Uterus (tissue), 4 donors: ENCODE measurements at places on chromosomes 16 and 17.

- DNase-seq = no peak
Measured at GRCh38 chr17:67439269-67439668, 62.2 kb downstream of the PITPNC1 start.

- peak; percentile 64 for DNase-seq
Measured at GRCh38 chr17:40355804-40356758, 8.5 kb downstream of the GJD3 start.

DNA sequence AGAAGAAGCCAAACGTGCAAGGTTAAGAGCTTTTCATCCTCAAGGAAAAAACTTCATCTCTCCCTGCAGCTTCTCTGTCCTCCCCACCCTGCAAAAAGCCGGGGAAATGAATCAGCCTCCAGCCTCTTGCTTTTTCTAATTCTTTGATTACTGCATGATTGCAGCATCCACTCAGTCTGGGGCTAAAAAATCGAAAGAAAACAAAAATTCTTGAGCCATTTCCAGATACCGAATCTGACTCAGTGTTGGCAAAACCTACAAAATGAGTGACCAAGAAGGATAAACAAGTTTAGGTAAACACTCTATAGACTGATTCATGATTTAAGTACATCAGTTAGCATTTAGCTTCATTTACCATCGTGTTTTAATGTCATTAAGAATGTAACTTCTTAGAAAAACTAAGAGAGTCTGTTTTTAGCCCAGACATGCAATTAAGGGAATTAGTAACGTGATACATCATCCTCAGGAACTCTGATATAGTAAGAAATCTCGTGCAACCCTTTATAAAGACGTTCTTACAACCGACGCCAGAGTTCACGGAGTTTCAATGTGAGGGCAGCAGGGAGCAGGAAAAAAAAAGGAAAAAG, 287.3 kb upstream of the FOXF1 start:
- DNase-seq = no peak

GRCh38 chr17:65345261-65346005, 208.3 kb downstream of the RGS9 start:
- DNase-seq = no peak

GRCh38 chr17:61381537-61381936, 18.1 kb upstream of the TBX2 start:
- DNase-seq = no peak

DNA sequence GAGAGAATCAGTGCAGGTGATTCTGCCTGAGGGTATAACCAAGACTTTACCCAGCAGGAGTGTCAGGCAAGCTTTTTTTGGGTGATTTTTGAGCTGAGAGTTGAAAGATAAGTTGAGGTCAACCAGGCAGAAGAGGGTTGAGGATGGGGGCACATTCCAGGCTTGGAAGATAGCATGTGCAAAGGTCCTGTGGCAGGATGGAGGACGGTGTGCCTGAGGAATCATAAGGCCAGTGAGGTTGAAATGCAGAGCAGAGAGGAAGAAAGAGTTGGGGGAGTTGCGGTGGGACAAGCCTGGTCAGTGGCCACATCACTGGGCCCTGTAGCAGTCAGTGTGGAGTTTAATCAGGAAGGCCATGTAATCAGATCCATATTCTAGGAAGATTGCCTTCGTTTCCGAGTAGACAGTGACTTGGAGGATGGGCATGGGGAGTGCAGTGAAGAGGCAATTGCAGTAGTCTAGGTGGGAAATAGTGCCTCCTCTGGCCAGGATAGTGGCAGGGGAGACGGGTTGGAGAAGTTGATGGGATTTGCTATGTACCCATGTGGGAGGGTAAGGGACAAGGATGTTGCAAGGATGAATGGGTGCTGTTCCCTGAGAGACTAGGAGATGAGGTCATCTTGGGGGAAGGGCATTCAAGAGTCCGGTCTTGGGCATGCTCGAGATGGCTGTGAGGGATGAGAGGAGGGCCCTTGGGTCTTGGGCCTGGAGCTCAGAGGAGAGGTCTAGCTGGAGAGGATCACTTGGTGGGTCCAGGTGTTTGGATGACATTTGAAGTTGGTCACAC, 3.9 kb downstream of the PLEKHG4 start:
- no peak for DNase-seq

- DNase-seq = no peak
Measured at GRCh38 chr17:45377401-45377800, 55.3 kb downstream of the ARHGAP27 start.

- DNase-seq = no peak
Measured at GRCh38 chr17:10790491-10791401, 13.2 kb downstream of the TMEM238L start.

GRCh38 chr17:77450742-77451244, 310.0 kb downstream of the SEC14L1 start:
- no peak for DNase-seq

GRCh38 chr16:84334058-84334457, 34.3 kb upstream of the ATP2C2 start:
- DNase-seq = no peak

GRCh38 chr16:54326266-54326662, 39.7 kb upstream of the IRX3 start:
- no peak for DNase-seq

GRCh38 chr16:17467923-17468540, 2.7 kb downstream of the XYLT1 start:
- DNase-seq = peak; percentile 75

DNA sequence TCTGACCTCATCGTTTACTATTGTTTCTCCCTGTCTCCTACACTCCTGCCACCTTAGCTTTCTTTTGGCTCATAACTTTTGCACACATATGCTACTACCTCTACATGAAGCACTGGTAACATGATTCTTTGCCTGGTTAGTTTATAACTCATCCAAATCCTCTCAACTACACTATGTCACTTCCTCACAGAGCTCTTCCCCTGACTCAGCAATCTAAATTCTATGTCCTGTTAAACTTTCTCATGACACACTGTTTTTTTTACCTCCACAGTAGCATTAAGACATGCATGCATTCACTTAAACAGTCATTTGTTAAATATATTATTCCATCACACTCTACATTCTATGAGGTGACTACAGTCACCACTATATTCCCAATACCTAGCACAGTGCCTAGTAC, 19.7 kb downstream of the APPBP2 start:
- DNase-seq = no peak

DNA sequence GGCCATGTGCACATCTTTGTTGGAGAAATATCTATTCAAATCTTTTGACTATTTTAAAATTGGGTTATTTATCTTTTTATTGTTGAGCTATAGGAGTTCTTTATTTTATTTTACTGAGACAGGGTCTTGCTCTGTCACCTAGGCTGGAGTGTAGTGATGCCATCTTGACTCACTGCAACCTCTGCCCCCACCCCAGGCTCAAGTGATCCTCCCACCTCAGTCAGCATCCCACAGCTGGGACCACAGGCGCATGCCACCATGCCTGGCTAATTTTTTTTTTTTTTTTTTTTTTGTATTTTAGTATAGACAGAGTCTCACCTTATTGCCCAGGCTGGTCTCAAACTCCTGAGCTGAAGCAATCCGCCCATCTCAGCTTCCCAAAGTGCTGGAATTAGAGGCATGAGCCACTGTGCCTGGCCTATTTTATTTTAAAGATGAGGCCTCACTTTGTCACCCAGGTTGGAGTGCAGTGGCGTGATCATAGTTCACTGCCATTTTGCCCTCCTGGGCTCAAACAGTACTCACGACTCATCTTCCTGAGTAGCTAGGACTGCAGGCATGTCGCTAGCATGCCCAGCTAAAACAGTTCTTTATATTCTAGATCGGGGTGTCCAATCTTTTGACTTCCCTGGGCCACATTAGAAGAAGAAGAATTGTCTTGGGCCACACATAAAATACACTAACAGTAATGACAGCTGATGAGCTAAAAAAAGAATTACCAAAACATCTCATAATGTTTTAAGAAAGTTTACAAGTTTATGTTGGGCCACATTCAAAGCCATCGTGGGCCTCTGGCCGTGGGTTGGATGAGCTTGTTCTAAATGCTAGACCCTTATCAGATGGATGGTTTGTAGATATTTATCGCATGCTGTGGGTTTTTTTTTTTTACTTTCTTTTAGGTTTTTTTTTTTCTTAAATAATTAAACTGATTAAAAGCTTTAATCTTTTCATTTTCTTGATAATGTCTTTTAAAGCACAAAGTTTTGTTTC, 13.7 kb downstream of the TENT4B start:
- no peak for DNase-seq

DNA sequence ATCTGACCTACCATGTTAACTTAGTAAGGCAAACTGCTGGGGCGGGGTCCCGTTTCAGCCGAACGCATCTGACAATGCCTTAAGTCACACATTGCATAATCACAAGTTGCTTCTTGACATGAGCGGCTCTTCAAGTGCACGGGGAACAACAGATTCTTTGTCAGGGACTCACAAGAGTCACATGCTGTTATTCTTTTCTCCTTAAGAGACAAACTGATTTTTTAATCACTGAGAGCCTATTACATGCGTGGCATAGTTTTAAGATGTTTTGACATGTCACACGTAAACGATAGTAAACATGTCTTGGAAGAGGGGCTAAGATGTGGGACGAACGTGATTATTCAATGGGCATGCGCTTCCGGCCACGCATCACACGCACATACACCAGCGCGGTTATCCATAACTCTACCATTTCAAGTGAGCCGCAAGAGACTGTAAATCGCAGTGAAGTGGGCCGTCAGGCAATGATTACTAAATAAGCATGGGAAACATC, 63.4 kb downstream of the ADCY9 start:
- DNase-seq = no peak

- no peak for DNase-seq
Measured at GRCh38 chr17:55453839-55454557, 32.4 kb upstream of the MMD start.
